ENCODE measurements at places on chromosomes 1 and 21. TPM values are rescaled to one million over a fixed set of nuclear protein-coding genes. Genes with fewer than 3 reads are reported as not detected.

DNA sequence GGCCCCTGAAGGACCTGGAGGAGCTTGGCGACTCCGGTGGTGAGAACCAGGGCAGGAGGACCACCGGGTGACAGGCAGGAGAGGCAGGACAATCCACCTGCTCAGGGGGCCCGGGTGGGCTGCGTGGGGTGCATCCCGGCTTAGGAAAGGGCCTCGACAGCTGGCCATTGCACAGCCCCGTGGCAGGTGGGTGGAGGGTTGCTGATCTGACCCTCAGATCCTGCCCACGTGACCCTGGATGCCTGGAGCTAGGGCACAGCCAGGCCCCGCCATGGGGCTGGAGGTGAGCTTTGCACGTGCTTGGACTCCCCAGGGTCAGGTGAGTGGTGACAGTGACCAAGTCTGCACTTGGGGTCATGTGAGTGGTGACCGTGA is 35.5 kb upstream of the SLC19A1 start:
- DNase-seq = peak; percentile 62

Gene KCNE2
- not detected for total RNA-seq

- no peak for DNase-seq
These were observed 351 bp downstream of the MIXL1 start for GRCh38 chr1:226223786-226224244.

- DNase-seq = no peak
These were observed 29.0 kb upstream of the ARID1A start for GRCh38 chr1:26666855-26667254.

DNA sequence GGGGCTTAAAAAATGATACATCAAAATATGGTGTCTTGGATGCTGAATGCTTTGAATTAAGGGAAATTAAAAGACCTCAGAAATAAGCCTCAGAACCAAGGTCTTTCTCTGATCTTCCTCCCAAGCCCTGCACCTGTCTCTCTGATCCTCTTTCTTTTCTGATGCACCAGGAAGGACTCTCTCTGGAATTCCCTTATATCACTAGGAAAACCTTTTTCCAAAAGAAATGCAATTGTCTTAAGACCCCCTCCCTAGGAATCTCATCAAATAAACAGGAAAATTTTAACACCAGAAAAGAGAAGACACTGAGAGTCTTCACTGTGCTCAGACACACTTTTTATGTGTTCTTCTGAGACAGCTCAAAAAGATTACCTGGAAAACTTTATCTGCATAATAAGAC is 159.5 kb upstream of the PTBP2 start:
- no peak for DNase-seq

DNA sequence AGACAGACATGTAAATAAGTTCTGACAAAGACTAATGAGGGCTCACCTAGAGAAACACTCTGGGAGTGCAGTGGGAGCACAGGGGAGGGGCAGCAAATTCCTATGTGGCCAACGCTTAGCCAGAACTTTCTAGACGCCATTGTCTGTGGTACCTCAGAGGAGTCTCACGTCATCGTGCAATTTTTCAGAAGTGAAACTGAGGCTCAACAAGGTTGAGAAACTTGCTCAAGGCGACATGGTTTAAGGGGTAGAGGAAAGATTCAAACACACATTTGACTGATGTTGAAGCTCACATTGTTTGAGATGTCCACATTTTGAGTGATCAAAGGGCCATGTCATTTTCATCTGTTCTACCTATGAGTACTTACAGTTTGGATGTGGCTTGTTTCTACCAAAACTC is 152.6 kb upstream of the LMO4 start:
- no peak for DNase-seq

- DNase-seq = no peak
These were observed 11.5 kb downstream of the SH3BGRL3 start for GRCh38 chr1:26291433-26291832.

Measured in posterior vena cava (tissue), 2 donors.